Activated CD4-positive, alpha-beta memory T cell treated with anti-CD3 and anti-CD28 coated beads, Interleukin-2, amount 10 ng/mL, durations not matched to agents 7 days and 5 days (primary cell): ENCODE measurements at places on chromosomes 7 and 10. TPM values are rescaled to one million over a fixed set of nuclear protein-coding genes. Genes with fewer than 3 reads are reported as not detected.

DNA sequence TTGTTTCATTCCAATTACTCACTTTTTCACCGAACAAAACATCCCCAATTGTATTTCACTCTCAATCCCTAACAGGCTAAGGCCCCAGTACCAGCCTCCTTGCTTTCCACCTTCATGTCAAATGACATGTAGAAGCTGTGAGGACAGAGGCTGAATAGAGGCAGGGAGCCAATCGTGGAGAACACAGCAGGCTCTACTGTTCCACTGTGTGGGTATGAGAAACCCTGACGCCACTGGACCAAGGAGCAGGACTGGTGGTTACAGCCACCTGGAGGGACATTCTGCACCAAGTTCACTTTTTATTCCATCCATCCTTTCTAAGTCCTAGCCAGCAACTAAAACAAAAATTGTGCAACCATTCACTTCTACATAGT is 502.8 kb downstream of the SORCS1 start:
- DNase-seq = no peak

DNA sequence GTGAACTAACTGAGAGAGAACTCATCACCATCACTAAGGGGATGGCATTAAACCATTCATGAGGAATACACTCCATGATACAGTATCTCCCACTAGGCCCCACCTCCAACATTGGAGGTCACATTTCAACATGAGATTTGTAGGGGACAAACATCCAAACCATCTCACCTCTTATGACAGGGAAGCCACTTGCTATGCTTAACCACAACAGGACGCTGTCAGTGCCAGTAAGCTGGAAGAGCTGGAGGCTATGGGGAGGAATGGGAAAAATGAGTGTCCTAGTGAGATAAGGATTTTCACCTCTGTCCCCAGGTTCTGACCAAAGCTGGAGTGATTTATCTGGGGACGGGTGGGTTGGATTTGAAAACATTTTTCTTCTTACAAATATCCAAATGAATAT is 17.6 kb downstream of the PLCE1 start:
- no peak for DNase-seq

The MRLN gene
- total RNA-seq = not detected

DNA sequence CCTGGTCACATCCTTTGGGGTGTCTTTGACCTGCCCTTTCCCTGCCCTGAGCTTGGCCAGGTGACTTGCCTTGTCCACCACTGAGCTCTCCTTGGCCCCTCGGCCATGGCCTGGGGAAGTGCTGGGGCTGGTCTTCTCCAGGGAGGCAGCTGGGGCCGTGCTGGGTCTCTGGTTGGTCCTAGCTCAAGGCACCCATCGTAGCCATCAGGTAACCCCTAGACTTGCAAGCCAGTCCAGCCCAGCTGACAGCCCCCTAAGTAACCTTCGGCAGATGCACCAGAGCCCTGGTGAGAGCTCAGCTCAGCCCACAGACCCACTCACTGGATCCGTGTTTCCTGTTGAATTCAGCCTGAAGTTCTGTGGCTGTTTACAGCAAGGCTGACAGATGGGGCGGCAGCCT is 176.2 kb upstream of the SHH start:
- DNase-seq = peak; percentile 7

The NXPH1 gene
- total RNA-seq = not detected

The TEX36 gene
- total RNA-seq = not detected

DNA sequence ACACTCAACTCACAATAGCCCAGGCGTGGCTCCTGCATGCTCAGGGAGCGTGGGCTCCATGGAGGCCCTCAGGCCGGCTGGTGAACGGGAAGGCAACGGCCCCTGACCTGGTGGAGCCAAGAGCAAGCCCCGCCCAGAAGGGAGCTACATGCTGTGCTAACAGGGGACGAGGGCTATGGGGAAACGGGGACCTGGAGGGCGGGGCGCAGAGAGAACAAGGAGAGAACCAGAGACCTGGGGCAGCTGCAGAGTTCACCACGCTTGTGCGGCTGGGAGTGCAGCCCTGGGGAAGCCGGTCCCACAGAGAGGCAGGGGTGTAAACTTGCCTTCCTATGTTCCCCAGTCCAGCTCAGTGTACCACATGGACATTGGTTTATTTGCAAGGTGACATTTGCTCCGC is 69.2 kb upstream of the PPP2R2D start:
- DNase-seq = no peak
